Activated T-helper 1 cell treated with anti-CD3 and anti-CD28 coated beads, Interleukin-2, amount 50 U/mL, for 16 hours (primary cell): ENCODE measurements at places on chromosomes 7 and 10.

GRCh38 chr7:152076940-152077933, 51.8 kb downstream of the GALNT11 start:
- DNase-seq: no peak

GRCh38 chr7:151061213-151062110, 2.1 kb downstream of the SLC4A2 start:
- DNase-seq: no peak

- no peak for DNase-seq
These were observed 3.5 kb downstream of the UNCX start for GRCh38 chr7:1236132-1236661.

DNA sequence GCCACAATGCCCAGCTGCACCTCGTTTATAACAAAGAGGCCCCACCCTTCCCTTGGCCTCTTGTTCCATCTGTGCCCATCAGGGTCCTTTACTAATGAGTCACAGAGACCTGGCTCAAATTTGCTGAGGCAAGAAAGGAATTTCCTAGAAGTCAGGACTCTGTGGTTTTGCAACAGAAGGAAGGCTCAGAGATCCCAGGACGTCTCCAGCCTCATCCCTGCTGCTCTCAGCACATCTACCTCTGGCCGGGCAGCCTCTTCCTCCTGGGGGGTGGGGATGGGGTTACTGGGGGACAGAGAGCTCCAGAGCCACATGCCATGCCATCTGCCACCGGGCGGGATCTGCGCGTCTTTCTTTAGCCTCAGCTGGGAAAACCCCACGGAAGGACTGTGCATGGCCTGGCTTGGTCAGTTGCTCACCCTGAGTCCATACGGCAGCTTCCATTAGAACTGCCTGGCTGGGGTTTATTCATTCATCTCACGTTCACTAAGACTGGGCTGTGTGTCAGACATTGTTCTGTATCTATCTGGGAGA, 41.9 kb upstream of the PSMG3 start:
- DNase-seq: no peak

GRCh38 chr10:55793024-55793423, 568.0 kb downstream of the ZWINT start:
- DNase-seq: no peak

DNA sequence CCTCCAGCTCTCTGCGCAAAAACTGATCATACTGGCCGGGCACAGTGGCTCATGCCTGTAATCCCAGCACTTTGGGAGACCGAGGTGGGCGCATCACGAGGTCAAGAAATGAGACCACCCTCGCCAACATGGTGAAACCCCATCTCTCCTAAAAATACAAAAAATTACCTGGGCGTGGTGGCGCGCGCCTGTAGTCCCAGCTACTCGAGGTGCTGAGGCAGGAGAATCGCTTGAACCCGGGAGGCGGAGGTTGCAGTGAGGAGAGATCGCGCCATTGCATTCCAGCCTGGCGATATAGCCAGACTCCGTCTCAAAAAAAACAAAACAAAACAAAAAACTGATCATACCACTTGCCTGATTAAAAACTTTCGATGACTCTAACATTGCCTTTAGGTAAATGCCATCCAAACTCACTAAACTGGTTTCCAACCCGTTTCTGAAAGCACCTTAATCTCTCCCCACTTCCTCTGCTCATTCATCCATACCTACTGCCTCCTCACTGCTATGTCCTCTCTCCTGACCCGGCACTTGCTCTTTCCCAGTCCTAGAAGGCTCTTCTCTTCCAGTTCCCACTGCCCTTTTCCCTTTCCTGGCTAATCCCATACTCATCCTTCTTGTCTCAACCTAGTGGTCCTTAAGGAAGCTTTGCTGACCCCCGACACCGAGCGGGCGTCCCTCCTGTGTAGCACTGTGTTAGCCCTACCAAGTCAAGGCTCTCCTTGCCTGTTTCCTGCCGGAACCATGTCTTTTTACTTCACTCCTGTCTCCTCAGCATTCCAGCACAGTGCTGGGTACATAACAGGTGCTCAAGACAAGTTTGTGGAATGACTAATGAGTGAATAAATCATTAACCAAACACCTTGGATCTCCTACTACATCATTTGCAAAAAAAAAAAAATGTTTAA, 686 bp upstream of the MIOS start:
- DNase-seq: no peak
